NB4 (cell line): ENCODE measurements at places on chromosomes 16 and 17.

DNA sequence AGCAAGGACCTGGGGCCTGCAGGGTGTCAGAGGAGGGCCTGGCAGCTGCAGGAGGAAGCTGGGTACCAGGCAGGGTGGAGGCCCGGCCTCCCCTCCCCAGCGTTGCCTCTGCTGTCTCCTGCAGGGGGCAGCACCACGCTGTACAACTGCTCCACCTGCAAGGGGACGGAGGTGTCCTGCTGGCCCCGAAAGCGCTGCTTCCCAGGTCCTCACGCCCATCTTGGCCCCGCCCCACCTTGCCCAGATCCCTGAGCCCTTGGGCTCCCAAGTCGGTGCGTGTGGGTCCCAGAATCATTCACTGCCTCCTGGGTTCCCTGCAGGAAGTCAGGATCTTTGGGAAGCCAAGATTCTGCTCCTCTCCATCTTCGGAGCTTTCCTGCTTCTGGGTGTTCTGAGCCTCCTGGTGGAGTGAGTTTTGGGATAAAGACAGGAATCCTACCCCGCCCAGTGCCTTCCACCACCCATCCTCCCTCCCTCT lies 1.2 kb downstream of the TMEM95 start:
- DNase-seq = peak; percentile 81

DNA sequence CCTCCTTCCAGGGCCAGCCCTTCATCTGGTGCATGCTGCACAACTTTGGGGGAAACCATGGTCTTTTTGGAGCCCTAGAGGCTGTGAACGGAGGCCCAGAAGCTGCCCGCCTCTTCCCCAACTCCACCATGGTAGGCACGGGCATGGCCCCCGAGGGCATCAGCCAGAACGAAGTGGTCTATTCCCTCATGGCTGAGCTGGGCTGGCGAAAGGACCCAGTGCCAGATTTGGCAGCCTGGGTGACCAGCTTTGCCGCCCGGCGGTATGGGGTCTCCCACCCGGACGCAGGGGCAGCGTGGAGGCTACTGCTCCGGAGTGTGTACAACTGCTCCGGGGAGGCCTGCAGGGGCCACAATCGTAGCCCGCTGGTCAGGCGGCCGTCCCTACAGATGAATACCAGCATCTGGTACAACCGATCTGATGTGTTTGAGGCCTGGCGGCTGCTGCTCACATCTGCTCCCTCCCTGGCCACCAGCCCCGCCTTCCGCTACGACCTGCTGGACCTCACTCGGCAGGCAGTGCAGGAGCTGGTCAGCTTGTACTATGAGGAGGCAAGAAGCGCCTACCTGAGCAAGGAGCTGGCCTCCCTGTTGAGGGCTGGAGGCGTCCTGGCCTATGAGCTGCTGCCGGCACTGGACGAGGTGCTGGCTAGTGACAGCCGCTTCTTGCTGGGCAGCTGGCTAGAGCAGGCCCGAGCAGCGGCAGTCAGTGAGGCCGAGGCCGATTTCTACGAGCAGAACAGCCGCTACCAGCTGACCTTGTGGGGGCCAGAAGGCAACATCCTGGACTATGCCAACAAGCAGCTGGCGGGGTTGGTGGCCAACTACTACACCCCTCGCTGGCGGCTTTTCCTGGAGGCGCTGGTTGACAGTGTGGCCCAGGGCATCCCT lies 7.4 kb downstream of the NAGLU start:
- DNase-seq = no peak

DNA sequence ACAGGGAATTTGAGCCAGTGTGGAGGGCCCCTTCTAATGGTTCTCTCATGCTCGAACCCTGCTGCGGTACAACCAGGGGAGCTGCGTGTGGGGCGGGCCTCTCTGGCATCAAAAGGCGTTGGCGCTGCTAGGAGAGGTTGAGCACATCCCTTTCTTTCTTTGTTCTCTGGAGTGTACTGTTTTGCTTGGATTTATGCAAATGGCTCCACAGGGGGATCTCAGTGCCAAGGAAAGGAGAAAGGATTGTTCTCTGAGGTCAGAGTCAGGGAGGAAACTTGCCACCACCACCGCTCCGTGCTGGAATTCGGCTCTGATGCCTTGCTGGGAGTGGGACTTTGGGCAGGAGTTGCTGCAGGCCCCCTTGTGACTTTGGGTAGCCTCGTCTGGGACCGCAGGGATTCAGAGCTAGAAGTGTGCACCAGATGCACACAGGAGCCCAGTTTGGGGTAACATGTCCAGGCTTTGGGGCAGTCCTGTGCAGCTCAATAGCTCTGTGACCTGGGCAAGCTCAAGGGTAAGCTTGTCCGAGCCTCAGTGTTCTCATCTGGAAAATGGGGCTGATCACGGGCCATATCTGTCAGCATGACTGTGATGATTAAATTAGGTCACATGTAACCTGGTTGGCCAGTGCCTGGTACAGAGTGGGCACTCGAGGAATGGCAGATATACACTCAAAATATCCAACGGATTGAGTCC lies 353.0 kb upstream of the EEF2KMT start:
- DNase-seq = no peak

DNA sequence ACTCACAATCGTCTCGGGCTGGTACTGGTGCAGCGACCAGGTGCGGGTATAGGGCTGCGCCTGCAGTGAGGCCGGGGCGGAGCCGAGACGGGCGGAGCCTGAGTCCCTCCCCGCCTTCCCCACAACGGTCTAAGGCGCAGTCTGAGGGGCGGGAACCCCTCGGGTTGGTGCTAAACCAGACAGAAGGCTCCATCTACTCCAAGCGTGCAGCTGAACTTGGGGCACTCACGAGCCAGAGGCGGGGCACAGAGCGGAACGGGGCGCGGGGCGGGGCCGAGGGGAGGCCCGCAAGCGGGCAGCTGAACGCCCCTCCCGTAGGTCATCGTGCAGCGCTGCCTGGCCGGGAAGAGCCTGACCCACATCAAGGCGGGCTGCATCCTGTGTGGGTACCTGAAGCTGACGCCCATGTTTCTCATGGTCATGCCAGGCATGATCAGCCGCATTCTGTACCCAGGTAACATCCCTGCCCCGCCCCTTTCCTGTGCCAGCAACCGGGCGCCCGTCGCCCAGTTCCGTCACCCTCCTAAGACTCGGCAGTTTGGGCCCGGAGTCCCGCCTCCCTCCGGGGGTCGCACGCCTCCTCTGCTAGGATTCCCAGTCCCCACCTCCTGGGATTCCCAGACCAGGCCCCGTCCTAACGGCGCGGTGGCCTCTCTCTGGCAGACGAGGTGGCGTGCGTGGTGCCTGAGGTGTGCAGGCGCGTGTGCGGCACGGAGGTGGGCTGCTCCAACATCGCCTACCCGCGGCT lies 5.0 kb downstream of the SLC5A2 start:
- DNase-seq = peak; percentile 66

- peak; percentile 95 for DNase-seq
These were observed 259.7 kb downstream of the SEC14L1 start for GRCh38 chr17:77400445-77400870.

GRCh38 chr17:81044764-81045589 lies 10.0 kb downstream of the BAIAP2 start:
- no peak for DNase-seq

DNA sequence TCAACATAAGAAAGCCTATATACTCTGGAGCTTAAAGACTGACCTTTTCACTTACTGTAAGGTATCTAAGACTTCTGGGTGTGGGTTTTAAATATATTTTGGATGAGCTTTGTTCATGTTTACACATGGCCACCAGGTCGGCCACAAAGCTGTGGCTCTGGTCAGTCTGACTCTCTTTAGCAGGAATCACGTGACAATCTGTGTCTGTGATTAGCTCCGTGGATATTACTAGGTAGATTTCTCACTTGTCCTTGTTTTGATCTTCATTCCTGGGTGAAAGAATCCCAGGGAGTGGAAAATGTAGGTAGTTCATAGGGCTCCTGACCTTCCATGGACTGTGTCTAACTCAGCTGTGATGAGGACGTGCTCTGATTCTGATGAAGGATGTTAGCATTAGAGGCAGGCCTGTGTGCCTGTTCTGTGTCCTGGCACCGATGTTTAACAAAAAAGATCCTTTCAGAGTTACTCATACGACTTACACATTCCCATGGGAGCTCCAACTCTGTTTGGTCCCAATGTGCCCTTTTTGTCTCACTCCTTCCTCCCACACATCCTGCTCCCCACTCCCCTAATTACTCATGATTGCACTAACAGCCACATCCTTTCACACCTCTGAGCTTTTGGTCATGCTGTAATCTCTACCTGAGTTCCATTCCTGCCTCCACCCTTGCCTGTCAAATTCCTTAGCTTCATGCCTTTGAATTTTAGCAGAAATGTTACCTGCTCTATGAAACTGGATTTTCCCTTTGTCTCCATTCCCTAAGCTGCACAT lies 425.1 kb downstream of the MAF start:
- no peak for DNase-seq
